ENCODE measurements at places on chromosomes 5 and 9.

DNA sequence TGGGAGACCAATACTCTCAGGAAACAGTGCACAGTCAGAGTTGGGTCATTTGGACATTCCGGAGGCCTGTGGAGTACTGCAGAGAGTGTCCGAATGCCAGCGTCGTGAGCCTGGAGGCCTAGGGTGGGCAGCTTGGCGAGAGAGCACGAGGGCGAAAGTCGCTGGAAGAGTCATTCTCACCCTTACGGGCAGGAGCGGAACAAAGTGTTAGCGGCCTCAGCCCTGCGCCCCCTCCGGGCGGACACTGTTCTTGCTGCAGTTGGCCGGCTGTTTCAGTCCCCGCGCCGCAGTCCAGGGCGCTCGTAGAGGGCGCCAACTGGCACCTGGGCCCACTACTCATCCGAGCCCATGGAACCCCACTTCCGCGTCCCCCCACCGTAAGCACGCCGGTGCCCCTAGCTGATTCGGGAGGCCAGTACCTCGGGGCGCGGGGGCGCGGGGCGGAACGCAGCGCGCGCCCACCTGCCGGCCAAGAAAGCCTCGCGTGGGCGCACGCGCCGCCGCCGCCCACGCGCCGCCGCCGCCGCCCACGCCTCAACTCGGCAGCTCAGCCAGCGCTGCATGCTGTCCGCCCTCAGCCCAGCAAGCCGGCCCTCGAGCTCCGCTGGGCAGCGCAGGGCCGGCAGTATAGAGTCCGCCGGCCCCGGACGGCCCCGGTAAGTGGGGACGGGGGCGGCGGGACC, 99.7 kb upstream of the CCL21 start:
- DNase-seq, result no peak

DNA sequence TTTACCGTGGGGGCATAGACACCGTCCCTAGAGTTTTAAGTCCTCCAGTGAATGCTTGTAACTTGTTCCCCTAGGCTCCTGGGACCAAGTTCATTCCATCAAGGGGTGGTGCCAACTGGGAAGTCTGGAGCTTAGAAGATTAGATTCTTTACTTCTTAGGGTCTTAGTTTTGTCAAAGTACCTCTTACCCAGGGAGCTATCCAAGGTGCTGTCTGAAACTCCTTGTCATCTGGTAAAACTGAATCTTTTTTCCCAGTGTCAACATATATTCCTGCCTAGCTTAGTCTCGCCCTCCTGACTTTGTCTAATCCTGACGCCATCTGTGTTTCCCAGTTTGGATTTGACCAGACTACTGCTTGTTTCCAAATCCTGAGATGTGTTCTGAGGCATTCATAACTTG, 41.6 kb downstream of the MAMDC2 start:
- DNase-seq, result no peak

- DNase-seq, result no peak
Measured at GRCh38 chr9:36479101-36479500, 79.0 kb upstream of the RNF38 start.

DNA sequence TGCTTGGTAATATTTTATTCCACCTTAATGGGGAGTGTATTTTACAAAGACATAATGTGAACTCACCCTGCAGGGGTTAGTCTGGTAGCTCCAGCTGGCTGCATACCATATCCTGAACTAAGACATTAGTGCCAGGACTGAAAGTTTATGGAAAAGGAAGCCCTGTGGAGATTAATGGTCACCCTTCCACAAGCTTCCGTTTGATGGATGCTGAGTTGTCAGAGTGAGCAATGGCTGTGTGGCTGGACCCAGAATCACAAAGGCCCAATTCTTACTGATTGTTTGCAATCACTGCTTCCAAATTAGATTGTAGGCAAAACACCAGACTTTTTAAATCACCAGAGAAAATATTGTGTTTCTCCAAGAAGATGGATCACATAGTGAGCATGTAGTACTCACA, 90.1 kb upstream of the TRPC7 start:
- no peak for DNase-seq

DNA sequence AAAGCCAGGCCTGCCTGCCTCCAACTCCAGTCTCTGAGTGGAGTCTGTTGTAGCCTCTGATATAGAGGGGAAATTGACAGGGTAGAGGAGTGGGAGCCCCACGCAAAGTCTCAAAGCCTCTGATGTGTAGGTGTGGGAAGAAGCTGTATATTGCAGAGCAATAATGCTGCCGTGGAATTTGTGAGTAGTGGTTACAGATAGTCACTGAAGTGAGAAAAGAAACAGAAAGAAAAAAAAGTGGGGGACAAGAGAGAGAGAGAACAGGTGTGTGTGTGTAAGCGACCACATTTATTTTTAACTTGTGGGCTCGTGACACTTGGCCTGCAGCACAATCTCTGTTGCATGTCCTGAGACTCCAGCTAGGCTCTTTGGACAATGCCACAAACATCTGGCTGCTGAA, 227.8 kb downstream of the NSG2 start:
- no peak for DNase-seq

- no peak for DNase-seq
Measured at GRCh38 chr5:90344689-90345088, 64.9 kb downstream of the CETN3 start.

GRCh38 chr5:98977723-98978122, 48.9 kb upstream of the CHD1 start:
- no peak for DNase-seq

DNA sequence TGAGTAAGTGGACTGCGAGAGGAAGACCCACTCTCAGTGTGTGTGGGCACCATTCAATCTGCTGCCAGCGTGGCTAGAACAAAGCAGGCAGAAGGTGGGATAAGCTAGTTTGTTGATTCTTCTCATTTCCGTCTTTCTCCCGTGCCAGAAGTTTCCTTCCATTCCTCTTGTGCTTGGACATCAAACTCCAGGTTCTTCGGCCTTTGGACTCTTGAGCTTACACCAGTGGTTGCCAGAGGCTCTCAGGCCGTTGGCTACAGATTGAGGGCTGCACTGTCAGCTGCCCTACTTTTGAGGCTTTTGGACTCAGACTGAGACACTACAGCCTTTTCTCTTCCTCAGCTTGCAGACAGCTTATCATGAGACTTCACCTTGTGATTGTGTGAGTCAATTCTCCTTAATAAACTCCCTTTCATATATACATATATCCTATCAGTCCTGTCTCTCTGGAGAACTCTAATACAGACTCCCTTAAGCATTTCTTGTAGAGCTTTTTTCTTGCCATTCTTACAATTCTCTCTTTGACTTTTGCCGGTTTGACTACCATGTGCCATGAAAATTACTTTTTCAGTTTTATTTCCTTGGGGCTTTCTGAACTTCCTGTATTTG, 494.9 kb downstream of the PRR16 start:
- DNase-seq, result no peak

DNA sequence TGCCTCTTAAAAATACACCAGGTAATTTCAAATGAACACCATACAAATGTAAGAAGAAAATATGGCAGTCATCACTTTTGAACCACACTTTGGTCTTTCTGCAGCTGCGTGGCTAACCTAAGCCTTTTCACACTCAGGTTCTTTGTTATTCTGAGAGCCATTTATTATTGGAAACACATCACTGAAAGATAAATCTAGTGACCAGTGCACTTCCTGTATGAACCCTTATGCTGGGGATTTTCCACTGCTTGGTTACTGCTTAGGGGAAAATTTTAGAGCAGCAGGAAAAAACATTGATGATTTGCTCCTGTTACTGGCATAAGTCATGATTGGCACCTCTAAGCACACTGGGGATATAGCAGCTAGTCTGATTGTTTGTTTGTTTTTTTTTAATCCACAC, 58.6 kb upstream of the RANBP3L start:
- DNase-seq, result no peak

- peak; percentile 75 for DNase-seq
Measured at GRCh38 chr9:113580041-113580953, 116.8 kb downstream of the RGS3 start.

DNA sequence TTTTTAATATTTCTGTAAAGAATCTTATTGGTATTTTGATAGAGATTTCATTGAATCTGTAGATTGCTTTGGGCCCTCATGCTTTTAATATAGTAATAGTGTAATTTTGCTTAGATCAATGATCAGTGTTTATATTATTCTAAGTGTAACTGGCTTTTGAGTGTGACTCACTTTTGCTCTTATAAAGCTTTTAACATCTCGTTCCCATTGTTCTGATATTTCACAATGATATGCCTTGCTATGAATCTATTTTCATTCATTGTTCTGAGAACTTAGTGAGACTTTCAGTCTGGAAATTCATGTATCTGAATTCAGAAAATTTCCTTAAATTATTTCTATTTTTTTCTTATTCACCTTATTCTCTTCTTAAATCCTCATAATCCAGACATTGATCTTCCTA, 13.5 kb upstream of the MAMDC2 start:
- DNase-seq, result no peak

GRCh38 chr5:1497795-1498622, 25.8 kb downstream of the LPCAT1 start:
- no peak for DNase-seq

DNA sequence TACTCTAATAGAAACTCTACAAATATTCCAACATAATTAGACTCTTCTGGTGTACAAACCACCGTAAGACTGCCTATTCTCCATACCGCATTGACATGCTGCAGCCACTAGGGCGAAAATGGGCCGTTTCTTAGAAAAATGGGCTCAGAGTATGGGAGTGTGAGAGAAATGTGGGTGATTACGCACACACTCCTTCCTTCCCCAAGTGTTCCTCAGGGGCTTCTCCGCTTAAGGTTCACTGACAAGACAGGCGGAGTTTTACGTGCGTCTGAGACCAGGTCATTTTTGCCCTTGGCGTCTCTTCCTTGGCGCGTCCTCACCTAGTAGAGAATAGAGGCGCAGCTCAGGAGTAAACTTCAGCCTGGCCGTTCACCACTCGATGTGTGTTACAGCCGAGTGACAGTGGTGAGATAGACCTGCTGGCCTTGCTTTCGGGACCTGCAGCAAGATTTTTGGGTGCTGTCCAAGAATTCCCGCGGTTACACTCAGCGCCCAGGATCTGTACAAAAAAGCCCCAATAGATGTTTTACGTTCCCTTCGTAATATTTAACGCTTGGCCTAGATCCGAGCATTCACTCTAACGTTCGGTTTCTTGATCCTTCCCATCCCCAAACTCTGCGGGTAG, 1.8 kb upstream of the NTRK2 start:
- no peak for DNase-seq

GRCh38 chr5:17277907-17278306, 60.5 kb downstream of the BASP1 start:
- DNase-seq, result no peak

GRCh38 chr9:100459963-100460362, 13.0 kb upstream of the TMEFF1 start:
- DNase-seq, result no peak

GRCh38 chr5:73182307-73182706, 9.3 kb downstream of the TMEM174 start:
- no peak for DNase-seq

DNA sequence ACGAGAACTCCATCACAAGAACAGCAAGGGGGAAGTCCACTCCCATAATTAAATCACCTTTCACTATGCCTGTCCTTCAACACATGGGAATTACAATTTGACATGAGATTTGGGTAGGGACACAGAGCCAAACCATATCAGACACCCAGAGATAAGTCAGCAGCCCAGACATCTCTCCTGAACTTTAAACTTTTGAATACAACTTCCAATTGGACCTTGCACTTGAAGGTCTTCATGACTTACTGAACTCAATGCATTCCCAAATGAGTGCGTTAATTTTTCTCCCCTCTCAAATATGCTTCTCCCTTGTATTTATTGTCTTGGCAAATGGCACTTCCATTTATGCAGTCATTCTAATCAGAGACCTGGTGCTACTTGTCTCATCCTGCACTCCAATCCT, 12.1 kb downstream of the C9 start:
- DNase-seq, result no peak

DNA sequence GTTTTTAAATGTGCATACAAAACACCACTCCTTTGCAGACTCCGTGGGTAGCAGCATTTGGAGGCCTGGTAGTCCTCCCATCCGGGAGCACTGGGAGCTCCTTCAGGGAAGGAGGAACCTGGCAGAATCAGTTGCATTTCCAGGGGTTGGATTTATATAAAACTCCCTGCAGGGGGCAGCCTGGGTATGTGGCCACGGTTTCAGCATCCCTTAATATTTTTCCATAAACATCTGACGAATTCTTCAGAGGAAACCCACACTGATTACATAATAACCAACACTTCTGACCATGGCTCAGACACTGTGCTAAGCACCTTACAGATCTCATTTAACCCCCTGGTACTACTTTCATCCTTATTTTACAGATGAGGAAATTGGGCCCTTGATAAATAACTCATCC, 6.1 kb upstream of the AFAP1L1 start:
- no peak for DNase-seq

Data from stimulated activated CD4-positive, alpha-beta T cell treated with anti-CD3 and anti-CD28 coated beads, Interleukin-4, amount 100 ng/mL, for 1 hour (primary cell).